ENCODE measurements at places on chromosomes 6 and 20.

DNA sequence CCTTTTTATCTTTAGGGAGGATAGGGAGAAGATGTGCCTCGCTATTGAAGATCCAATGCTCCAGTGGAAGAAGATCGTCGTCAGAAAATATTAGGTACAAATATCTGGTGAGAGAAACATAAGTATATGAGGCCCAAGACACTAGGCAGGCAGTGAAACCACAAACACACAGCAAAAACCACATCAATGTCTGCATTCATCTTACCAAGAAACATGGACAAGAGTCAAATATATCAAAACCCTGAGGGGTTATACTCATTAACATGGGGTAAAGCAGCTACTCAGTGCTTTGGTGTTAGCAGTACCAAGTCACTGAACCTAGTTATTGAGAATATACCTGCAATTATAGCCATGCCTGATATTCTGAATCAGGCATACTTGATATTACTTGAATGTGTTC is 101.4 kb upstream of the FAM184A start:
- no peak for DNase-seq

GRCh38 chr20:19909725-19910124 is 107.4 kb upstream of the NAA20 start:
- no peak for DNase-seq

- peak; percentile 2 for DNase-seq
Measured at GRCh38 chr6:6758915-6759654, 170.6 kb downstream of the LY86 start.

- DNase-seq = no peak
Measured at GRCh38 chr20:35117196-35117595, 24.6 kb upstream of the TRPC4AP start.

DNA sequence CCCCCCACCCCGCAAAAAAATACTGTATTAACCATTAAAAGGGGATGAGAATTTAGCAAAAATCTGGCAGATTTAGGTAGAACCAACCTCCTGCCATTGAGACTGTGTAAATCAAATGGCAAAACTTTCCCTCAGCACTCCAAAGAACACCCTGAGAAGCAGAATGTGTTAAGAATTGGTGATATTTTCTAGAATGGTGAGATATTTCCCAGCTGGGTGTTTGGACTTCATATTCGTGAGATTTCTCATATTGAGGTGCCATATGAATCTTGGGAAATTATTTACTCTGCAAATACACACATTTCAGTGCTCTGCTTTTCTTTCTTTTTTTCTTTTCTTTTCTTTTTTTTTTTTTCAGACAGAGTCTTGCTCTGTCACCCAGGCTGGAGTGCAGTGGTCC is 66.3 kb upstream of the FOXO3 start:
- no peak for DNase-seq

- no peak for DNase-seq
Measured at GRCh38 chr6:92684386-92684785, 735.0 kb downstream of the EPHA7 start.

GRCh38 chr6:36788768-36789167 is 50.5 kb downstream of the CPNE5 start:
- DNase-seq = no peak

- DNase-seq = peak; percentile 74
Measured at GRCh38 chr20:47785854-47786764, 828 bp upstream of the SULF2 start.

GRCh38 chr20:20823476-20823881 is 111.0 kb upstream of the RALGAPA2 start:
- no peak for DNase-seq

- no peak for DNase-seq
Measured at GRCh38 chr20:24653306-24653705, 183.9 kb downstream of the SYNDIG1 start.

DNA sequence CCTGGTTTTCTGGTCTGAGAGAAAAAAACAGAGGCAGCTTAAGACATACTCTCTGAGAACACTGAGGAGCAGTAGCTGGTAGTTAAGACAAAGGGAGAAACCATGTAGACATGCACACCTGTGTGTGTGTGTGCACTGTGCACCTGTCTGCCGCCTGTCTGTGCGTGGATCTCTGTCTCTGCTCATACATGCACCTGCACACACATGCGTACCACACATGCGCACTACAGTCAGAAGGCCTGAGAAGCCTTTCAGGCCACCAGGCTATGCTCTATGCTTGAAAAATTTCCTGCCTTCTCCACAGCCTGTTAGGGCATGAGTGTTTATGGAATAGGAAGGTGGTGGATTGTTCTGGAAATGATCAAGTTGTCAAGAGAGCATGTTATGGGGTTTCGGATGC is 103.5 kb downstream of the CDH4 start:
- no peak for DNase-seq

GRCh38 chr20:62827311-62828038 is 10.6 kb downstream of the COL9A3 start:
- DNase-seq = no peak

DNA sequence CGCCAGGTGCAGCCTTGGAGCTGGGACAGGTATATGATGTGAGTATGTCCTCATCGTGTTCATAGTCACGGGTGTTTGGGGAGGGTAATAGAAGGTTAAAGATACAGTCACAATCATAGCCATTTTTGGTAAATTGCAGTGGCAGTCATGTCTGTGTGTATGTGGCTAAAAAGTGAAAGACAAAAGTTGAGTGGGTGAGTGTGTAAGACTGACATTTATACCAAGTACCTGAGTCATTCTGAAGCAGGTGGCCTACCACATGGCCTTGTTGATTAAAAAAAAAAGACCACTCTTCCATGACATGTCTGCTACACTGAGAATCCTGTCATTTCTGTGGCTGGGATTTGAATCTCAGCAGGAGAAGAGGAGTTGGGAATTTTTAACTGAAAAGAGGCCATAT is 181.9 kb downstream of the SCP2D1 start:
- DNase-seq = no peak

DNA sequence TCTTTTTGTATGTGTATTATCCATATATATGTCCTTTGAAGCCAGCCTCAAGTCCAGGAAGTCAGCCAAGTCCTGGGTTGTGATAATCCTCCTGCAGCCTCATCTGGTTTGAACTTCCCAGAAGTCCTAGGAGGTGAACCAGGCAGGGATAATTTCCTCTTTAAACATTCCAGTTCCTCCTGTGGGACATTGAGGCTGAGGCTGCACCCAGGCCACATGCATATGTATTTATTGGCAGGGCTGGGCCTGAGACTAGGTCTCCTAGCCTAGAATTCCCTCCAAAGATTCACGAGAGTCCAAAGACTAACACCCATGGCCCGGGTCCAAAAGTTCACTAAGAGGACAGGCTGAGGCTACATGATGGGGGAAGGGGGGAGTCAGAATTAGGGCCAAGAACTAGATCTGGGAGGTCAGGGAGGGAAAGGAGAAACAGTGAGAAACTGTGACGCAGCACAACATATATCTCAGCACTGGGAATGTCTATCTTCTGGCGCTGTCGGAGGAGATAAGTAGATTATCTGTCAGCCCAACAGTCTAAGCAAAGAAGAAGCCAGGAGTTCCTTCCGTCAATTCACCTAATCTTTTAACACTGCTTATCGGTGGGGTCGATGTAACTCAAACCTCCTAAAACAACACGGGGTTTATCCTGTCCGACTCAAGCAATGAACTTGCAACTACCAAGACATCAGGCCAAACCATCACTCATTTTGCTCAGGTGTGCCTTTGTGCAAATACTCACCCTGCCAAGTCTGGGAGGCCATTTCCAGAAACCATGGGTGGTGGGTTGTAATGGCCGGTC is 43.3 kb downstream of the SNX5 start:
- DNase-seq = no peak

GRCh38 chr6:157091856-157092460 is 231.4 kb downstream of the TMEM242 start:
- no peak for DNase-seq

DNA sequence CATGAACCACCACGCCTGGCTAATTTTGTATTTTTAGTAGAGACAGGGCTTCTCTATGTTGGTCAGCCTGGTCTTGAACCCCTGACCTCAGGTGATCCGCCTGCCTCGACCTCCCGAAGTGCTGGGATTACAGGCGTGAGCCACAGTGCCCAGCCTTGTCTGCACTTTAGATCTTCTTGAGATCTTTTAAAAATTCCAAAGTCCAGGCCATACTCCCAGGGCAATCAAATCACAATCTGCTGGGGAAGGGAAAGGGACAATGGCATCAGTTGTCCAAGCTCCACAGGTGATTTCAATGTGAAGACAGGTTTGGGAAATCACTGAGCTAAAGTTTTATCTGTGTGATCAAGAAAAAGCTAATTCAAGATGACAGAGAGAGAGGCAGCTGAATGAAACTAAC is 16.9 kb downstream of the NCOA6 start:
- DNase-seq = no peak

DNA sequence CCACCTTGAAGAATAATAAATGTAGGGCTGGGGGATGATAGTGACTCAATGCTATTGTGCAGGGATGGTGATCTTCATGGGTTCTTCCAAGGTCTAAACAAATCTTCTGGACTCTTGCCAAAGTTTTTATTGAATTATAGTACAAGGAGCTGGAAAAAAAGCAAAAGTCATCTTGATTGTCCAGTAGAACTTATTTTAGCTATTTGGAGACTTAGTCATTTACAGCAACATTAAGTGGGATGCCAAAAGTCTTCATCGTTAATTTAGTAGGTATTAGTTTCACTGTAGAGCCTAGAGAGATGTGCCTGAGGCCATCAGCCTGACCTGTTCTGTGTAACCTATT is 212.9 kb upstream of the TBX18 start:
- DNase-seq = no peak

DNA sequence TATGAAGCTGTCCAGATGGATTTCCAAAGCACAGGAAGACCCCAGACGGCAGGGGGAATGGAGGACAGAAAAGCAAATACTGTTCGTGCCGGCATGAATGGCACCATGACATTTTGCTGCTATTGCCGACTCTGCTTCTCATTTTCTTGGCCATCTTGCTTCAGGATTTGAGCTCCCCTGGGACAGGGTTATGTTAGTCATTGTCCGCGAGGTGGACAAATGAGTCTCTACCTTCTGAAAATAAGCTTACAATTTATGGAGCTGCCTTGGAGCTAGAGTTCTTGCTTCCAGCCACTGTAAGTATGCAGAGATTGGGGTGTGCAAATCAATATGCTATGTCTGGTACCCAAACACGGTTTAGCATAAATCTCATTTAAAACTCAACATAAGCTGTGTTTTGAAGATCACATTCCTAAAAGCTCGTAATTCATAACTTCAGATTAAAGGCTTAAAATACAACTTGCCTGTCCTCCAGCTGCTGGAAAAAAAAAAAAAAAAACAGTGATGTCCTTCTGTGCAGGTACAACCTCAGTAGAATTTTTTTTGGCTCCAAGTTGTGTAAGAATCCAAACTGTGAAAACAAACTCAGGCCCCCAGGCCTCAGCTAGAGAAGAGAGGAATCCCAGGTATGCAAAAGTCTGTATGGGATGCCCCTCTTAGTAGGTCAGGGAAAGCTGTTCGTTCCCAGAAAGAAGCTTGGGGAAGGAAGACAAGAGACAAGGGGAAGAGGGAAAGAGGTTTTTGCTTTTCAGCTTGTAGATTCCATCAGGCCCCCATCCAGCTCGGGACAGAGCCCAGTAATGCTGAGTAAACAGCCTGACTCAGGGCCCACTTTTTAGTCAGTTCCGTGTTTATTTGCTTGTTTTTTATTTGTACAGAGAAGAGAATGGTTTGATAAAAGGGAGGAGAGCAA is 184.2 kb upstream of the FOXA2 start:
- no peak for DNase-seq

GRCh38 chr6:131321589-131321988 is 186.3 kb downstream of the AKAP7 start:
- DNase-seq = no peak

DNA sequence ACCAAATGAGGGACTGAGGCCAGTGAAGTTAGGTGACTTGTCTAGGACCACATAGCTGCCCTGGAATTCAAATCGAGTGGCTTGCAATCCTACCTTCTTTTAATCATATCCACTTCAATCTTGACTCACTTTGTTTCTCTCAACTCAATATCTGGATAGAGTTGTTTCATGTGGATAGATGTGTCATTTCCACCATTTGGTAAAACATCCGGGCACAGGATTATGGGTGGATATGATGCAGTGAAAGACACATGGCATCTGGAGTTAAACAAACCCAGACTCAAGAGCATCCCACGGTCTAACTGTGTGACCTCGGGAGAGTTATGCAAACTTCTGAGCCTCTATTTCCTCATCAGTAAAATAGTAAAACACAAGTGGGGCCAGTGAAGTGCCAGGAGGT is 103.6 kb upstream of the CNKSR3 start:
- no peak for DNase-seq

DNA sequence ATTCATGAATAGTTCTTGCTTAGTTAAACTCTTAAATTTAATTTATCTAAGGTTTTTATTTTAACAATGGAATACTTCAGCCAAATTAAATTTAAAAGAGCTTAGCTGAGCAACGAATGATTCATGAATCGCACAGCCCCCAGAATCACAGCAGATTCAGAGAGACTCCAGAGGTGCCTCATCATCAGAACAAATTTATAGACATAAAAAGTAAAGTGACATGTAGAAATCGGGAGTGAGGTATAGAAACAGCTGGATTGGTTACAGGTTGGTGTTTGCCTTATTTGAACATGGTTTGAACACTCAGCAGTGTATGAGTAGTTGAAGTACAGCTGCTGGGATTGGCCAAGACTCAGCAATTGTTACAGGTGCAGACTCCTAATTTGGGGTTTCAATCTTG is 132.7 kb upstream of the MAP3K4 start:
- no peak for DNase-seq

DNA sequence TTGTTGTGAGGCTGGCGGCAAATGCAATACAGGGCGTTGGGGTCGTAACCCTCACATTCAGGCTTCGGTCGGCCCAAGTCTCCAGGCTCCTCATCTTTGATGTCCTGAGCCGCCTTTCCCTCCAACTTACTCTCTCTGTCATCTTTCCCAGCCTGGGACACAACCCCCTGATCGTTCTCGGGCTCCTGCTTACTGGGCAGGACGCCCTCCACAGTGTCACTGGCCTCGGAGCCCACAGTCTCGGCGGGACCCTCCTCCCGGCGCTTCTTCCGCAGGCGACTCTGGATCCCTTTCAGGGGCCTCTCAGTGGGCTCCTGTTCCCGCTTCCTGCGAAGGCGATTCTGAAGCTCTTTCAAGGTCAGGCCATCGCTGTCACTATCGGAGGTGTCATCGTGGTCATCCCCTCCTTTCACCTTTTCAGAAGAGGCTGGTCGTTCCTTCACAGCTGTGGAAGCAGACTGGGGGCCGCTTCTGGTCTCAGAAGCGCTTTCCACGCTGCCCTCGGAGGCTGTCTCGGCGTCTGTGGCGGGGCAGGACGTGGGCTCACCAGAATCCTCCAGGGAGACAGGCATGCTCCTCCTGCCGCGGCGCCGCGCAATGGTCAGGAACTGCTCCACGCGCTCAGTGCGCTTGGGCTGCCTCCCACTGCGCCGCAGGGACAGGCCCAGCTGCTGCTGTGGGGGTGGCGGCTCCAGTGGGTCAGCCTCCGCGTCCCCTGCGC is 15.4 kb downstream of the DIDO1 start:
- DNase-seq = no peak

GRCh38 chr20:11539450-11539849 is 378.2 kb upstream of the BTBD3 start:
- no peak for DNase-seq
